ENCODE measurements at places on chromosomes 2 and 18.

DNA sequence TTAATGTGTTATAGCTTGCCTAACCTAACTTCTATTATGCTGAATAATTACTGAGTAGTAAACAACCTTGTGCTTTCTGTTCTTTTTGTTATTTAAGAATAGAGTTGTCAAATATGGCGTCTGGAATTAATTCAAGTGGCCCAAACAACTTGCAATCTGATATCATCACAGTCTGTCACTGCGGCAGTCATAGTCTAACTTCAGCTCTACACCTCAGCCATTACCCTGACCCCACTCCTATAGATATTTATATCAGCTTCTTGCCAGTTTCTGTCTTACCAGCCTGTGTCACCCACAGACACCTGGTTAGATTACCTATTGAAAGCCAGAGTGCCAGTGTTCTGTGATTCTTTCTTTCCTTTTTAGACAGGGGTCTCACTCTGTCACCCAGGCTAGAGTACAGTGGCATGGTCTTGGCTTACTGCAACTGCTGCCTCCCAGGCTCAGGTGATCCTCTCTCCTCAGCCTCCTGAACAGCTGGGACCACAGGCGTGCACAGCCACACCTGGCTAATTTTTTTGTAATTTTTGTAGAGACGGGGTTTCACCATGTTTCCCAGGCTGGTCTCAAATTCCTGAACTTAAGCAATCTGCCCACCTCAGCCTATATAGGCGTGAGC lies 14.1 kb upstream of the KLHL41 start:
- DNase-seq, result no peak

- DNase-seq, result no peak
Measured at GRCh38 chr2:28606986-28607441, 111.2 kb downstream of the PLB1 start.

GRCh38 chr2:83596592-83597282 lies 862.3 kb downstream of the SUCLG1 start:
- no peak for DNase-seq

- DNase-seq, result no peak
Measured at GRCh38 chr18:55695091-55695490, 107.1 kb upstream of the TCF4 start.

Data from AG08396 (cell line).